ENCODE measurements at places on chromosomes 11 and 22.

DNA sequence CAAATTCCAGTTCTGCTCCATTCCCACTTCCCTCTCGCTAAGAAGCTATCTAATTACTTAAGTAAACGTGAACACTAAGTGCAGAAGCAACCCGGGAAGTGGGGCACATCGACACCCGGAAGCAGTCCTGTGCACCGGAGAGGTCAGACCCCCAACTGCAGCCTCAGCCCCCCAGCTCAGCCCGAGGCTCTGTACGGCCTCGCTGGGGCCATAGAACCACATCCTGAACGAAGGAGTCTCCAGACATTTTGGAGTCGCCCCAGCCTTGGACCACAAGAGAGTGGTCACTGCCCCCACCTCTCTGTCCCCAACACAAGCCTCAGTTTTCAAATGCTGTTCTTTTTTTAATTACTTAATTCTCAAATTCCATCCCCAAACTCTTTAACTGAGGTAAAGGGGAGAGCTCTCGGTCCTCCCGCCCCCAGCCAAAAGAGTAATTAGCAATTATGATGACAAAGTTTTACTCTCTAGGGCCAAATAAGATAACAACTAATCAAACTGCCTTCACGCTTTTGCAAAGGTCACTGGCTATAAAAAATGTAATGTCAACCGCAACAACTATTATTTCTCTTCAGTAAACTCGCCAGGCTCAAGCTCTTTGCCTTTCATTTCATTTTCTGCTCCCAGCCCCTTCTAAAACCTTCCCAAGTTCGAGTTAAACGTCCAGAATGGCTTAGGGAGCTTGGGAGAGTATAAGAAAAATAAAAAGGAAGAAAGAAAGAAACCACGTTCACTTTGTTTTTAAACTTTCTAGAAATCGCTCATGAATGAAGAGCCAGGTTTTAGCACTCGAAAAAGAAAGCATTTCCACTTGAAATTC, 2.2 kb downstream of the PAX6 start:
- no peak for DNase-seq

GRCh38 chr11:114216796-114217180, 79.4 kb upstream of the NNMT start:
- DNase-seq: no peak

DNA sequence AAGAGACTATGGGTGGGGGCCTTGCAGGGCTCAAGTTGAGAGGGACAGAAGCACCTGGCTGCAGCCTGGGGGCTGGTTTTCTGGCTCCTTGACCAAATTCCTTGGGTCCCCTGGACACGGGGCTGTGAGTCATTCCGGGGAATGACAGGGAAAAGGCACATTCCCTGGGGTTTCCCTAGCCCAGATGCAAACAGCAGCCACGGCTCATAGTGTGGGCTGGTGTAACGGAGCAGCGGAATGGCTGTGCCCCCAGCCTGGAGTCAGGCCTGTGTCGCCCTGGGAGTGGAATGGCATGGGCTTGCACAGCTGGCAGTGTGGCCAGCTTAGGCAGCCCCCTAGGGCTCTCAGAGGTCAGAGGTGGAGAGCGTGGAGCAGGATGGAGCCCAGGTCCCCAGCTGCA, 77.6 kb upstream of the KCNQ1OT1 start:
- no peak for DNase-seq

- DNase-seq: no peak
These were observed 1.2 kb downstream of the MAP4K2 start for GRCh38 chr11:64801561-64802369.

GRCh38 chr11:119991669-119992068, 146.2 kb downstream of the TRIM29 start:
- no peak for DNase-seq

- no peak for DNase-seq
These were observed 49.9 kb upstream of the PDE3B start for GRCh38 chr11:14593671-14594070.

GRCh38 chr11:19455731-19456130, 215.0 kb upstream of the E2F8 start:
- DNase-seq: no peak

DNA sequence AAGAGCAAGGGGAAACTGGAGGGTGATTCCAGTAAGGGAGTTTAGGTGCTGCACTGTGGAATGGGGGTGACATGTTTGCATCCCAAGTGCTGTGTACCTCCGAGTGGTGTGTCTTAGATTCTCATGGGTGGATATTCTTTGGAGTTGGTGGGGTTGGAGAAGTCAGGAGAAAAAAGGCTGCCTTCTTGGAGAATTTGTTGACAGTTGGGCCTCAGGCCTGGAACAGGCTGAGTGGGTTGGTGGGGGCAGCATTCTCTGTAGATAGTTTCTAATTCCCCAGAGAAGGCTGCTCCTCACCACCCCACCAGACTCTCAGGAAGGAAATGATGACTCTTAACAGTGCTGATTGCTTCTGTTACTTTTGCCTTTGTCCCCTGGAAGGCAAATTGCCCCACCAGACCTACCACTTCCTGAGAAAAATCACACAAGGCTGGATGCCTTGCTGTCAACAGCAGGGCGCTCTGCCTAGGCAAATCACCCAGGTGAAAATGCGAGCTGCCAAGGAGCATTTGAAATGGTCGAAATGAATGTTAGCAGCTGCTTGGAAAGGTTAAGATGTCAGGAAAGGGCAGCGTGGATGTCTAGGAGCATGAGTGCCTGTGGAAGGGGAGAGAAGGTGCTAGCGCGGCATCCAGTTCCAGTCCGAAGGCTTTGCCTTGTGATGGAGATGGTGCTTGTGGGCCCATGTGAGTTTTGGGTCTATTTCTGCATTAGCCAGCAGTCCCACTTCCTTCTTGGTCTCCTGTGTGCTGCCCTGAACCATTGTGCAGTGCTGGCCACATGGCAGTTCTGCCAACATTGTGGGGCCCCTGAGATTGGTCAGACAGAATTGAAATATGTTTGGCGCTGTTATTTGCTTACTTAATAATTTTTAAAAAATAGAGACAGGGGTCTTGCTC, 29.7 kb upstream of the SORL1-AS1 start:
- DNase-seq: no peak

- DNase-seq: no peak
These were observed 400.3 kb downstream of the MIAT start for GRCh38 chr22:27057717-27058116.
